ENCODE measurements at places on chromosomes 2 and 18. TPM values are rescaled to one million over a fixed set of nuclear protein-coding genes. Genes with fewer than 3 reads are reported as not detected.

- H3K27me3 ChIP-seq: no peaks in the 10 kb centered on the region
- H3K36me3 ChIP-seq: no peaks in the 10 kb centered on the region
- H3K27ac ChIP-seq: no peak overlapping the region
Observed at GRCh38 chr2:41546031-41546430, 501.8 kb upstream of the PKDCC start.

GRCh38 chr2:16050261-16050907 lies 110.0 kb downstream of the MYCN start:
- no peaks in the 10 kb centered on the region for H3K4me1 ChIP-seq
- H3K27me3 ChIP-seq: no peaks in the 10 kb centered on the region
- no peaks in the 10 kb centered on the region for H3K36me3 ChIP-seq
- DNase-seq: no peak
- H3K27ac ChIP-seq: no peak overlapping the region
- no peak overlapping the region for H3K4me3 ChIP-seq

DNA sequence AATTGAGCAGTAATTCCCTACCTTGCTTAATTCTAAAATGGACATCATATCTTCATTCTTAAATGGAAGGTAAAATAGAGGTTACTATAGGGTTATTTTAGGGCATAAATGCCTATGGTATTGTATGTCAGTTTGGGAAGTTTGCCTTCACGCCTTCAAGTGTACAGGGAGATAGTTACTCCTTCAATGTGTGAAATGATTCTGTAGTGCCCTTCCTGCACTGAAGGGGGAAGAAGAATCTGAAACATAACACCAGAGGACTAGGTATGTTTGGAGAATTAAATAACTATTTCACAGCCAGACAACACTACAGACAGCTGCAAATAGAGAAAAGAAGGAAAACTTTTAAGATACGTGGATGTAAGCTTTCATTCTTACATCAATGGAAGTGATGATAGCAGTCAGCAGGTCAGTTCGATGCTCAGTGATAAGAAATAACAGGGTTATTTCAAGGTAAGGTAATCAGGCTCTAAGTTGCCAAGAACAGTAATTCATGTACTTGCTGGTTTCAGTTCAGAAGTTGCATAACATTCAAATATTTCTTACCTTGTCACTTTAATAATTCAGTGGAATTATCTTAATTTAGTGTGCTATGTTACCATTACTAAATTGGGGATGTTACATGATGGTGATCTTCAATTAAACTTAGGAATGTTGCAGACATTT lies 4.0 kb downstream of the PKP4 start:
- H3K27ac ChIP-seq: peak overlapping the region; percentile 2
- H3K36me3 ChIP-seq: no peaks in the 10 kb centered on the region
- no peaks in the 10 kb centered on the region for H3K27me3 ChIP-seq
- H3K4me3 ChIP-seq: peak overlapping the region; percentile 14
- peaks cover 16% of the 10 kb centered on the region for H3K4me1 ChIP-seq

- DNase-seq: no peak
- H3K27me3 ChIP-seq: no peaks in the 10 kb centered on the region
- H3K27ac ChIP-seq: no peak overlapping the region
- H3K4me3 ChIP-seq: no peak overlapping the region
- no peaks in the 10 kb centered on the region for H3K4me1 ChIP-seq
Observed at GRCh38 chr18:37637478-37637850, 71.9 kb upstream of the CELF4 start.

- no peaks in the 10 kb centered on the region for H3K36me3 ChIP-seq
- H3K4me1 ChIP-seq: no peaks in the 10 kb centered on the region
- H3K4me3 ChIP-seq: no peak overlapping the region
Observed at GRCh38 chr18:28181616-28182015, 4.7 kb upstream of the CDH2 start.

DNA sequence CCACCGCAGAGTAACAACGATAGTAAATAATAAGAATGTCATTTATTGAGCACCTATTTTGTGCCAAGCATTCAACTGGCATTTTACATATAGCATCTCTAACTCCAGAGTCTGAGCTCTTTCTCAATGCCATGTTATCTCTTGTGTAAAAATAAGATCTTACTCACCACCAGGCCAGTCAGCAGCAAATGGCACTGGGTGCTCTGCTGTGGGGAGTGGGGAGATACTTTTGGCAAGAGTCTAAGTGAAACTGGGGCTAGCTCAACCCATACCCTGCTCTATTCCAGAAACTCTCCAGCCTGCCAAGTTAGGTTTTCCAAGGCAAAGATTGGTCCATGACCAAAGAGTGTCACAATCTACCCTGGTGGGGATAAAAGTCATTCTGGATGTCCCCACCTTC lies 5.0 kb upstream of the SLC4A3 start:
- H3K36me3 ChIP-seq: no peaks in the 10 kb centered on the region
- H3K27me3 ChIP-seq: no peaks in the 10 kb centered on the region
- no peaks in the 10 kb centered on the region for H3K4me1 ChIP-seq

The STAT4 gene
- total RNA-seq: 1.6 TPM

DNA sequence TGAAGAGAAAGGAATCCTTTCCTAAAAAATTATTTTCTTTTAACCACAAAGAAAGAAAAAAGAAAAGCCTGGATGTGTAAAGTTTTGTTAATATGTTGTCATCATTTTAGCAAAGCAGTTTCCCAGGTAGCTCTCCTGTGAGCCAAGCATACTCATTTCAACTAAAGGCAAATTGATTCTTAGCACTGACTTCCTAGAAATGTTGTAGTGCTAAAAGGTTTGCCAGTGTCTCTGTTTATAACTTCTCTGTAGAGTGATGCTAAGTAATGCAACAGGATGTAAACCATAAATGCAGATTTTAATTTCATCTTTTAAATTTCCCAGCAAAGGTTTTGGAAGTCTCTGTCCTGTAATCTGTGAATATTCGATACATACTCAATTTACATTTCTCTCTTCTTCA lies 10.2 kb downstream of the GATA6 start:
- no peak overlapping the region for H3K27ac ChIP-seq
- H3K36me3 ChIP-seq: no peaks in the 10 kb centered on the region
- no peaks in the 10 kb centered on the region for H3K4me1 ChIP-seq

GRCh38 chr2:46377666-46378560 lies 80.7 kb downstream of the EPAS1 start:
- no peak overlapping the region for H3K27ac ChIP-seq
- no peaks in the 10 kb centered on the region for H3K27me3 ChIP-seq
- H3K36me3 ChIP-seq: no peaks in the 10 kb centered on the region
- no peak for DNase-seq
- H3K4me1 ChIP-seq: no peaks in the 10 kb centered on the region

The SCN1A gene
- total RNA-seq: not detected

The ARHGEF4 gene
- total RNA-seq: 8.0 TPM

The PROKR1 gene
- total RNA-seq: not detected

- H3K4me1 ChIP-seq: no peaks in the 10 kb centered on the region
- H3K4me3 ChIP-seq: no peak overlapping the region
- no peaks in the 10 kb centered on the region for H3K27me3 ChIP-seq
Observed at GRCh38 chr2:228675646-228676045, 494.2 kb upstream of the SPHKAP start.

DNA sequence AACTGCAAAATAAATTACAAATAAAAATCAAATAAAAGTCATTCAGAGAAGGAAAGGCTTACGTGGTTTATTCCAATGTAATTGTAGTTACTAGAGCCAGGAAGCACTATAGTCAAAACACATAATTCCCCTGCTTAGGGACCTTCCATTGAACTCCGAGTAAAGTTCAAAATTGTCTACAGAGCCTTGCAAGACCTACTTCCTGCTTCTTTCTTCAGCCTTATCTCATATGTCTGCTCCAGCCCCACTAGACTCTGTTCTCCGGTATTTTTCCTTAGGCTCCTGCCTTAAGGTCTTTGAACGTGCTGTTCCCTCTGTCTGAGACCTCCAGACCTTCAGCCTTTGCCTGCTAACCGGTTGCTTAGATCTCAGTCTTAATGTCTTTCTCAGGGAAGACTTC lies 104.3 kb downstream of the ARL6IP6 start:
- H3K4me3 ChIP-seq: no peak overlapping the region
- DNase-seq: no peak
- H3K27ac ChIP-seq: no peak overlapping the region
- H3K36me3 ChIP-seq: no peaks in the 10 kb centered on the region

- no peaks in the 10 kb centered on the region for H3K4me1 ChIP-seq
- H3K4me3 ChIP-seq: no peak overlapping the region
- H3K27ac ChIP-seq: no peak overlapping the region
- H3K27me3 ChIP-seq: no peaks in the 10 kb centered on the region
Observed at GRCh38 chr2:185978634-185979407, 240.2 kb downstream of the FSIP2 start.

- H3K27me3 ChIP-seq: no peaks in the 10 kb centered on the region
- peaks cover 7% of the 10 kb centered on the region for H3K4me1 ChIP-seq
- no peak overlapping the region for H3K4me3 ChIP-seq
- H3K36me3 ChIP-seq: no peaks in the 10 kb centered on the region
Observed at GRCh38 chr18:22542406-22542835, 124.7 kb upstream of the CTAGE1 start.

- no peaks in the 10 kb centered on the region for H3K36me3 ChIP-seq
- H3K4me3 ChIP-seq: no peak overlapping the region
- H3K27ac ChIP-seq: no peak overlapping the region
- no peaks in the 10 kb centered on the region for H3K27me3 ChIP-seq
- DNase-seq: no peak
Observed at GRCh38 chr2:107323946-107324565, 438.1 kb upstream of the ST6GAL2 start.
